ENCODE measurements at places on chromosomes 16 and 17.
A peak's percentile ranks its signal among the peaks of the same experiment; 100 is the strongest.

GRCh38 chr17:80475910-80476876, at the start of gene NPTX1:
Gene NPTX1 (minus strand): TSS chr17:80476607. CDS start chr17:80476446, 161 bp downstream.
- no peak for DNase-seq

DNA sequence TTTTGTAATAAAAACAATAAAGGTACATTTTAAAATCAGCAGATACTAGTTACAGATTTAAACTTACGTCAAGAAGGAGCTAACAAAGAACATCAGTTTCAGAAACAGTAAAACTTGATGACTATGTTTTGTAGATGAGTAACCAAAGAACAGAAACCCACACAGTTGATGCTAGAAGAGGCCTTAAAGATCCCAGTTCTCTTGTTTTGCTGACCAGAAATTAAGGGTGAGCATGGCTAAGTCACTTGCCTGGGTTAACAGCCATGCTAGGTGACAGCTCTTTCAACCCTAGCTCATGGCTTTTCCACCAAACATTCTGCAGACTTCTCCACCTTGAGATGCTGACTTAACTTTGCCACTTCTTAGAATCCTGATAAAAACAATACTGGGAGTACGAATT, 26.4 kb downstream of the STX8 start:
- DNase-seq, result no peak

DNA sequence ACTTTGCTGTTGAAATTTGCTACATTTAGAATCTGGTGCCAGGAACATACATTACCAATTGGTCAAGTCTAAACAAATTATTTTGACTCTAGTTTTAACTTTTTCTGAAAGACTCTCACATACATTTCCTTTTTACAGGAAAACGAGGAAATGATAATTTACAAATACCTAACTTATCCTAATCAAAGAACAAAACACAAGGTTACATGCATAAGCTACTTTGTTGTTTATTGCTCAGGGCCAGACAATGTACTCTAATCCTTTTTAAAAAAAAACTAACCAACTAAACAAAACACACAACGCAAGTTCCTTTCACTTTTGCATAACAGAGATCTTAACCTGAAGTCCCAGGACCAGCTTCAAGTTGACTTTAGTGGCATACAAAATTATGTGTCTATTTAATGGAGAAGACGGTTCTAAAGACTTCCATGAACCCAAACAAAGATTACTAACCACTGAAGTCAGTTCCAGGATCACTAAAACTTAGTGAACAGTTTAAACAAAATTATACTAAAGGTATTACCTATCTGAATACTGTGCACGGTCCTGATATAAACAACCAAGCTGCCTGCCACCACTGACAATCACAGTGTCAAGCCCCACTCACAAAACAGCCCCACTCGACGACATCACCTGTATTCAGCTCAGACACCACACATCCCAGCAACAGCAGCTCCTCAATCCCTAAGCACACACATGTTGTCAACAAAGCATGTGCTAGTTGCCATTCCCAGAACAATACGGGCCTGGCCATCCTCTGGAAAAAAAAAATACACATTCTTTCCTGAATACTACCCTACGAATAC, 1.9 kb downstream of the ZNF652 start:
- no peak for DNase-seq

- no peak for DNase-seq
Measured at GRCh38 chr16:56600398-56600999, 7.9 kb upstream of the MT2A start.

GRCh38 chr17:329784-330420, 22.7 kb downstream of the RPH3AL start:
- DNase-seq, result no peak

DNA sequence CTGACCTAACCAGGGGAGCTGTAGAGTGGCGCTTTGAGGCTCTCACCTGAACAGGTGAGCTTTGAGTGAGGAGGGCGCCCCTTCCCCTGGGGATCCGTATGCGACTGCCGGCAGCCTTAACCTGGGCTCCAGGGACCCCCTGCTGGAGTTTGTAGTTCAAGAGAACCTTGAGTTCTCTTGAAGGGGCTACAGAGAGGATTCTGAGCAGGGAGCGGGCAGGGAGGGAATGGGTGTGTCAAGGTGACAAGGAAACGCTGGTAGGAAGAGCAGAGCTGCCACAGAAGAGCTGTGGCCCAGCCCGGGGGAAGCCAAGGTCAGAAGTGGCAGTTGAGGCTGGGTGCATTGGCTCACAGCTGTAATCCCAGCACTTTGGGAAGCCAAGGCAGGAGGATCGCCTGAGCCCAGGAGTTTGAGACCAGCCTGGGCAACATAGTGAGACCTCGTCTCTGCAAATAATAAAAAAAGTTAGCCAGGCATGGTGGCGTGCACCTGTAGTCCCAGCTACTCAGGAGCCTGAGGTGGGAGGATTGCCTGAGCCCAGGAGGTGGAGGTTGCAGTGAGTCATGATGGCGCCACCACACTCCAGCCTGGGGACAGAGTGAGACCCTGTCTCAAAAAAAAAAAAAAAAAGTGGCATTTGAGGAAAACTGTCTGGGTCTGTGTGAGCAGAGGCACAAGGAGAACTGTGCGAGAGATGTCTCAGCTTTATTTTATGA, 1.2 kb downstream of the LLGL2 start:
- no peak for DNase-seq

GRCh38 chr17:72839131-72839725, 253.3 kb downstream of the SLC39A11 start:
- DNase-seq, result no peak

- DNase-seq, result no peak
Measured at GRCh38 chr17:56310782-56311181, 157.5 kb downstream of the ANKFN1 start.

GRCh38 chr16:88508868-88509748, 56.0 kb downstream of the ZFPM1 start:
- DNase-seq, result no peak

DNA sequence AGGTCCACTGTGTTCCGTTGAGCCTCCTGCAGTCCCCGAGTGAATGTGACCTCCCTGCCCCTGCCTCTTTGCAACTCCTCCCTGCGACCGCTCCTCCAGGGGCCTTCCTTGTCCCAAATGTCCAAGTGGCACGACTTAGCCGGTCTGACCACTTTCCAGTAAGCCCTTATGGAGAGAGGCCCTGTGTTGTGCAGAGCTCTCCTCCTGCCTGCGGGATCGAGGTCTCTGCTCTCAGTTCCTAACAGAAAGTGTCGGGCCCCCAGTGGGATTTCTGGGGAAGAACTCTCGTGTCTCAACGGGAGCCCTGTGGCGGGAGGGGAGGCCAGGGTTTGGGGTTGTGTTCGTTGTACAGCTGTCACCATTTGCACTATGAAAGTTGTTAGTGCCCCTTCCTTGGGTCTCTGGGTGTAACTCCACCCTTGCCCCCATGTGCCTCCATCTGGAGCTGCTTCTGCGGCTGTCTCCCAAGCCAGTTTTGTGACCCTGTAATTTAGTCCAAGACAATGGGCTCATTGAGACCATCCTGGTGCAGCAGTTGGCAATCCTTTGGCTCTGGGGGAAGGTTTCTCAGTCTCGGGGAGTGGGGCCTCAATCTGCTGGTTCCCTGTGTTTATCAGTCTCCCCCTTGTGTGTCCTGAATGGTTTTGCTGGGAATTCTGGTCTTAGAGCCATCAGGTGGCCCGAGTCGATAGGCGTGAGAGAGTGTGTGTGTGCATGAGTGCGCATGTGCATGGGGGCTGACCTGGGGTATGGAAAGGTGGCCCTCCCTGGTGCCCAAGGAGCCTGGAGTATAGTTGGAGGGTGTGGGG, 234.5 kb downstream of the SEC14L1 start:
- no peak for DNase-seq

DNA sequence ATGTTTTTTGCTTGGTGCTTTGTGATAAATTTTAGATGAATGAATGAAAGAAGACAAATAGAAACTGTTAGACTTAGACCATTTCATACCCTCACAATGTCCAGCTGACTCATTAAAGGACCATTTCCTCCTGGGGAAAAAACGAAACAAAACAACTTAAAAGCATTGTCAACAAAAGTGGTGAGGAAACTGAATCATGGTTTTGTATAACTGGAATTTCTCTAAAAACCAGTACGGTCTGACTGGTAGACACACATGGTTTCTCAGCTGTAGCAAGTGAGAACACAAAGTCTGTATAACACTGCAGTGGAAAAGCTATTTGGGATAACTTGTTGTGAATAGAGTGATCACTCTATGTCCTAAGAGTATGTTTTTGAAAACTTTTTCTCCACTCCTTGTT, 5.3 kb upstream of the DDX52 start:
- no peak for DNase-seq

GRCh38 chr17:44807817-44808155, 22.3 kb downstream of the GJC1 start:
- DNase-seq, result no peak

- no peak for DNase-seq
Measured at GRCh38 chr16:72427783-72428331, 255.9 kb upstream of the PMFBP1 start.

DNA sequence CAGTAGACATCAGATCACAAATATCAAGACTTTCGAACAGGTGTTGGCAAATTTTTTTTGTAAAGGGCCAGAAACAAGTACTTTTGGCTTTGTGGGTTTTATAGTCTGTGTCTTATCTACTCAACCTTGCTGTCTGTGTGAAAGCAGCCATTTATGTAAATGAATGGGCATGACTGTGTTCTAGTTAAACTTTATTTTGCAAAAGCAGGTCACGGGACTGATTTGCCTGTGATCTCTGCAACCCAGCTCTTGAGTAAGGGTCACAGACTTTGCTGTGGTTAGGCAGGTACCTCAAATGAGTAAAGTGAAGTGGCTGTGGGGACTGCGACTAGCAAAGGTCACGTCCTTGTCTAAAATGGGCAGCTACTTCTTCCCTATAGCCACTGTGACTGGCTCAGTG, 136.5 kb downstream of the FTO start:
- no peak for DNase-seq

GRCh38 chr17:2042390-2042847, 597 bp downstream of the OVCA2 start:
- no peak for DNase-seq

GRCh38 chr17:46194393-46195216, 1.4 kb upstream of the KANSL1 start:
- DNase-seq, result peak; percentile 32

DNA sequence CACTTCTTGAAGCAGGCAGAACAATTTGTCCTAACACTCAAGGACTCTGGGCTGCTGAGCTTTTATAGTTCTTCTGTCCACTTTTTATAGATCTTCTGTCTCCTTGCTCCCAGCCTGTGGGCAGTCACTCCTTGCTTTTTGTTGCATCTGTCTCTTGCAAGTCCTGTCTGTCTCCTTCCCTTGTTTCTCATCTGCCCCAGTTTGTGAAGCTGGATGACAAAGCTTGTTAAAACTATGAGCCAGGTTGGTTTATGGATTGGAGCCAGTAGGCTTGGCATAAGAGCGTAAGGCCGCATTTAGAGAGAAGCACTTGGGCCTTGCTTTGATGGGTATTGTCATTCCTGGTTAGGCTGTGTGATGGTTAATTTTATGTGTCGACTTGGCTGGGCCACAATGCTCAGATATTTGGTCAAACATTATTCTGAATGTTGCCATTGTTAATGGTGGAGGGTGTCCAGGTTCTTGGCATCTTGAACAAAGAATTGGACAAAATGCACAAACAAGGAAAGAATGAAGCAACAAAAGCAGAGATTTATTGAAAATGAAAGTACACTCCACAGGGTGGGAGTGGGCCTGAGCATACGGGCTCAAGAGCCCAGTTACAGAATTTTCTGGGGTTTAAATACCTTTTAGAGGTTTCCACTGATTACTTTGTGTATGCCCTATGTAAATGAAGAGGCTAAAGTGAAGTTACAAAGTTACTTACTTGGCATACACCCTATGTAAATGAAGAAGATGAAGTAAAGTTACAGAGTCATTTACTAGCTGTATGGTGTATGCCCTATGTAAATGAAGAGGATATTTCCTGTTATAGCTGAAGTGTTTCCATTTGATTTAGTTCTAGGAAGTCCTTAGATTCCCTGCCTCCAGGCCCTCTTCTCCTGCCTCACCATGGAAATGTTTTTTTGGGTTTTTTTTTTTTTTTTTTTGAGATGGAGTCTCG, 8.0 kb upstream of the CPPED1 start:
- no peak for DNase-seq

- DNase-seq, result peak; percentile 14
Measured at GRCh38 chr16:57128771-57129389, 36.5 kb downstream of the CPNE2 start.

GRCh38 chr16:78882751-78883150, 717.8 kb downstream of the MAF start:
- DNase-seq, result no peak

DNA sequence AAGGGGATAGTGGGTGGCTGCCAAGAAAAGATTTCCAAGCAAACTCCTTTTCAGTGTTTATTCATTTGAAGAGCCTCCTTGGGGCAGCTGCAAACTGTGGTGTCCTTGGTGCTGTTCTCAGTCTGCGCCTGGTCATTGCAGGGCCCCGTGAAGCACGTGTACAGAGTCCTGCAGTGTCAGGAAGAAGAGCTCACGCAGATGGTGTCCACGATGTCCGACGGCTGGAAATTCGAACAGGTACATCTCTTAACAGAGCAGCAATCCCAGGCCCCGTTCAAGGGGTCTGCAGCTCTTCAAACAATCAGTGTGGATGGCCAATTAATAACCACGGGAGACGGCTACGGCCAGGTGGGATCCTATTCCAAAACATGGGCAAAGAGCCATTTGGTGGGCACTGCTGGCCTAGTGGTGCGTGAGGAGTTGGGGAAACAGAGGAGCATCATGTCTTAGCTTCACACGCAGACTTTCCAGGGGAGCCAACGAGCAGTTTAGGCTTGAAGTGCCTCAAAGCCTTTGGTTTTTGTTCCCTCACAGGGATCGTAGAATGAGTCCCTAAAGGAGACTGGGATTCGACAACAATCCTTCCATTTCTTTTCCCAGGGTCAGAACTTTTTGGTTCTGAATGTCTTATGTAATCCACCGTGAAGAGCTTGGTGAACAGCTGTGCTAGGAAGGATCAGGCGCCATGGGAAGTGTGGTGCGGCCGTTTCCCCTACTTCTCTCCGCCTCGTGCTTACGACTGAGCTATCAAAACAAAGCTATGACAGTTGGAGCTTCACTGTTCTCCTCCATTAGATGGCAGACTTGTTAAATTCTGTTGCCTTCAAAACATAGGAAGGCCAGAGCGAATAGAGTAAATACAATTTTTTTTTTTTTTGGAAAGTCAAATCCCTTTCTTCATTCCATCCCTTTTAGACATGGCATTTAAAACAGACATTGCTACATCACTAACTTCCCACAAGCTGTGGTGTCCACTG, 12.6 kb downstream of the KCTD2 start:
- DNase-seq, result no peak

GRCh38 chr17:80992948-80993624, 1.4 kb downstream of the CHMP6 start:
- no peak for DNase-seq

DNA sequence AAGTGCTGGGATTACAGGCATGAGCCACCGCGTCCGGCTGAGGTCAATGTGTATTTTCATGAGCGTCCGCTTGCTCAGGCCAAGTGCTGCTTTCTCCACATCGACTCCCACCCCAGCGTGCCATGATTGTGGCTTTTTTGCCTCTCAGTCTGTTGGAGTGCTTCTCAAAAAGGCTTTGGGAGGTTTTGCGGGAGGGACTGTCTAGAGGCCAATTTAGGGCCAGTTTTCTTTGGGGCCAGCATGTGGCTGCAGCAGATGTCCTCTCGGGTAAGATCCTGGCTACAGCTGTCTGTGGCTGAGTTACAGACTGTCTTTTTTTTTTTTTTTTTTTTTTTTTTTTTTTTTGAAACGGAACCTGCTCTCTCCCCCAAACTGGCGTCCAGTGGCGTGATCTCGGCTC, 6.5 kb downstream of the C16orf90 start:
- no peak for DNase-seq
